ENCODE measurements at places on chromosomes 12 and 14.

DNA sequence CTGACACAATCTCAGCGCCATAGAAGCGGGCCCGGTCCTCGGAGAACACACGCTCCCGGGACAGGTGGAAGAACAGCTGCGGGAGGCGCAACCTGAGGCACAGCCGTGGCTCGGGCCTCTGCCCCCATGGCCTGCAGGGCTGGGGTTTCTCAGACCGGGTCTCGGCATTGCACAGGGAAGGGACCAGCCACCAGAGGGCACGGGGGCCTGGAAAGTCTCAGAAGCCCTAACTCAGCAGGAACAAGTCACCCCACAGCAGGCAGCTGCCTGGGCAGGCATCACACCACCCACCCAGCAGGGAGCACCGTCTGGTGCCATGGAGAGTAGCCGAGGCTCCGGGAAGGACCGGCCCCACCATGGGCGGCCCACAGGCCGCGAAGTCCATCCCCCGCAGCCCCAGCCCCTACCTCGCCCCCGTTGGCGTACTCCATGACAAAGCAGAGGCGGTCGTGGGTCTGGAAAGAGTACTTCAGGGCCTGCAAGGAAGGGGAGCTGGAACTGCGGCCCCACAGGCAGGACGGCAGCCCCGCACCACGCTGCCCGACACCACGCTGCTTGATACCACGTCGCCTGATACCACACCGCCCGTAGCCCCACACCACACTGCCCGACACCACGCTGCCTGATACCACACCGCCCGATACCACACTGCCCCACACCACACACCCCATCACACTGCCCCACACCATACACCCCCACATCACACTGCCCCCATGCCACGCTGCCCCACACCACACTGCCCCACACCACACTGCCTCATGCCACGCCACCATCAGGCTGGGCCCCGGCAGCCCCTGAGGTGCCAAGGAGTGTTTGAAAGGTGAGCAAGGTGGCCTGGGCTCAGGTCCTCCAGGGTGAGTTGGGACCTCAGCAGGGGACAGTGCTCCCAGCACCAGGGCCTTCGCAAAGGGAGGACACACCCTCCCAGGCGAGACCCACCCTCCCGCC is 20.8 kb downstream of the SIVA1 start:
- no peak for DNase-seq

DNA sequence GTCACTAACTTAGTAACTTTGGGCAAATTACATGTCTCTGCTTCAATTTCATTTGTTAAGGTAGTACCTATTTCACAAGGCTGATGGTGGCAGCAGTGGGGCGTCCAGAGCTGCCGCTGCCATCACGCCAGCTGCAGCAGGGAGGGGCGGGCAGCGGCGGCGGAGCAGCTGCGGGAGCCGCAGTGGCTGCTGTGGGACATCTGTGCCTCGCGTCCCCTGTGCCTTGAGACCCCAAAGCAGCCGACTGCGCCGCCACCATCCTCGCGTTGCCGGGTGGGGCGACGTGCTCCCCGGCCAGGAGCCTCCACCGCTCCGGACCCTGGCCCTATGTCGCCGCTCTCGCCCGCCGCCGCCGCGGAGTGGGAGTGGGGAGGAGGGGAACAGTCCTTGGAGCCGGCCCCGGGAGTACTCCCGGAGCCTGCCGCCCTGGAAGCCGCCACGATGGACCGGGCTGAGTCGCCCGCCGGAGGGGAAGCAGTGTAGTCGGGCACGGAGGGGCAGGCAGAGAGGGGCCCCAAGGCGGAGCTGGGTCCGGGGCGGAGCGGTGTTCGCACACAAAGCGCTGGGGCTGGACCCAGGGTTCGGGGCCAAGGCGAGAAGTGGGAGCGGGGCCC is 51.4 kb downstream of the A2M start:
- peak; percentile 76 for DNase-seq

- peak; percentile 56 for DNase-seq
Observed at GRCh38 chr12:68317047-68317667, 15.0 kb downstream of the MDM1 start.

- DNase-seq: peak; percentile 71
Observed at GRCh38 chr12:53984901-53985691, at the start of gene HOXC10. TSS of gene HOXC10 (plus strand) at chr12:53985146. CDS start at chr12:53985260, 114 bp downstream.

DNA sequence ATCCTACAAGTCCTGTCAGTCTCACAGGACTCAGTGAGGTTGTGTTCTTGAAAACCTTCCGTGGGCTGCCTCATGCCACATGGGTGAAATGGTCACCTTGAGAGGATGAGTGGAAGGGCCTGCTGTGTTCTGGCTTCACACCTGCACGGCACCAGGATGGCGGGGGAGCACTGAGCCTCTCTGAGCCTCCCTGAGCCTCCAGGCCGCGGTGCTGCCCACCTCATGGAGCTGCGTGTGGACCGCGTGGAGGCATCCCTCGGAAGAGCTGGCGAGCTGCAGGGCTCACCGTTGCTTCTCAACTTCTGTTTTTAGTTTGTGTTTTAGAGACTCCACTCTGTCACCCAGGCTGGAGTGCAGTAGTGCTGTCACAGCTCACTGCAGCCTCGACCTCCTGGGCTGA is 56.2 kb downstream of the TEAD4 start:
- DNase-seq: no peak

GRCh38 chr12:3295646-3296408 is 195.2 kb upstream of the PRMT8 start:
- no peak for DNase-seq

DNA sequence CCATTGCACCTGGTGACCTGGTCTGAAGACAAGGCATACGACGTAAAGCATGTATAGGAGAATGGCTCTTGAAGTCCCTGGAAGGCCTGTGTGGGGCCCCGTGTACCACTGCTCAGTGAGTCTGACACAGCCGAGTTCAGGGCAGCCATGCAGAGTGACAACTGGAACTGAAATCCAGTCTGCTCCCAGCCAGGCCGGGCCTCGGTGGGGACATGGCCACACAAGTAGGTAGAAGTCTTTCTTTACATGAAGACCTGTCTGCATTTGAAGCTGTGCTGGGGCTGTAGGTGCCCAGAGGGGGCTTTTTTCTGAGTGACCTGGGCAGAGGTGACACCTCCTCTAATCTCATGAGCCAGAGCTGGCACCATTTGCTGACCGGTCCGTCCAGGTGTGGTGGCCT is 35.7 kb downstream of the ADGRD1 start:
- no peak for DNase-seq

- no peak for DNase-seq
Observed at GRCh38 chr12:19251481-19252132, 122.1 kb downstream of the PLEKHA5 start.

GRCh38 chr14:70664698-70665447 is 23.2 kb downstream of the TTC9 start:
- no peak for DNase-seq

DNA sequence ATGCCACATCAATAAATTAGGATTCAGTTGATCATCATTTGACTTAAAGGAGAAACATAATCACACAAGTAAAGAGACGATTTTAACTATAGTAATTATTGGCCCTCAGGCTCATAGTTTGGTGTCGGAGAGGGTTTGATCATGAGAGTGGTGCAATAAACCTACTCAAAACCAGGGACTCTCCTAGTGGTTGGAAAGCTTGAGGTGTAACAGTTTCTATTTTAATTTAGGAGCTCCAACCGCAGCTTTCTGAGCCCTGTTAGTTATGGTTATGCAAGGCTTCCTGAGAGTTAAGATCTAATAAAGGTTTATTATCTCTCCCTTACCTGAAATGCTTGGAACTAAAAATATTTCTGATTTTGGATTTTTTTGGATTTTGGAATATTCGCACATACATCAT is 36.4 kb downstream of the TMTC2 start:
- DNase-seq: no peak
